ENCODE measurements at places on chromosomes 12 and 14.

DNA sequence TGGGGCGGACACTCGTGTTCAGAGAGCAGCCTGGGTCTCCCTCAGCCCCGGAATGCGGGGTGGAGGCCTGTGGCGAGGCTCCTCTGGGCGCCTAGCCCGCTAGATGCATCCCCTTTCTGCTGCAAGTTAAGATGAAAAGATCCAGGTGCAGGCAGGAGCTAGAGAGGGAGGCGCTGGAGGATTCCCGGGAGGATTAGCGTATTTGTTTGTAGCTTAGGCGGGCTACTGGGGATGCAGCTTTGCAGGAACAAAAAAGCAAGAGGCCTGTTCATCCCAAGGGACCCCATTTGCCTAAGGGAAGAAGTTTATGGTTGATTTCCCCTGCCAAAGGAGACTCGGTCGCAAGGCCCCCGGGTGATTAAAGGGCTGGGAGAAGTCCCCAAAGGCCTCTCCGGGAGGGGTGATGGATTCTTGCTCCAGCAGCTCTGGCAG, 824 bp downstream of the CCDC177 start:
- DNase-seq, result no peak

DNA sequence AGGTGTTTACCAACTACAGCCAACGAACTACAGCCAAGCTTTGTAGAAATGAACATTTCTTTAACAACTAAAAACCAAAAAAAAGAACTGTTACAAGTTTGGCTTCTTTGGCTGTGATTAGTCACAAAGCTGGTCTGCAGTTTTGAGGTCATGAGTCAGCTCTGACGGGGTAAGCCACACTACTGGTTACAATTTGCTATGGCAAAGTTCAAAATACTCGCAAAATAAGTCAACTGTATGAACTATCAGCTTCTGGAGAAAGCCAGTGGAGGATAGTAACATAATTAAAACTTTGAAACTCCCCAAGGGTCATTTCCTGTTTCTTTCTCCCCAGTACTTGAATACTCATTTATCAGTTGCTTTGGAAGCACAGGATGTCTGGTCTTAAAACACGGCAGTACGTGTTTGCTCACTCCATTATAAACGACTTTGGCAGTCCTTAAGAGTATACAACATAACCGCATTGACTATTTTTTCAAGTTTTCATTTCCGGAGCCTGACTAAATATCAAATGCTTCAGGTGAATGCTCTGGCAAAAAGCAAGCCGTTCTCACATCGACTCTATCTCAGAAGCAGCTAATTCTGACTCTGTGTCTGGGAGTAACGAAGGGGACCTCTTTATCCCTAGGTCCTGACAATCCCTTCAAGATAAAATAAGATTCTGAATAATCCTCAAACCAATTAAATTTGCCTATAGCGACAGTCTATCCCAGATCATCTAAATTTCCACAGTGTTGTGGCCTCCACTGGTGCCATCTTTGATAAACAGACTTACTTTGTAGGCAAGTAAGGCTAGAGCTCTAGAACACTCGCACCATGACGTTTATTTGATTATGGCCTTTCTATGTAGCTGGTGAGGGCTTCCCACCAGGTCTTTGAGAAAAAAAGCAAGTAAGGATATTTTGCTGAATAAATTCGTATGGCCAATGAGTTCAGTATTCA, 10.6 kb downstream of the PHLDA1 start:
- DNase-seq, result no peak

DNA sequence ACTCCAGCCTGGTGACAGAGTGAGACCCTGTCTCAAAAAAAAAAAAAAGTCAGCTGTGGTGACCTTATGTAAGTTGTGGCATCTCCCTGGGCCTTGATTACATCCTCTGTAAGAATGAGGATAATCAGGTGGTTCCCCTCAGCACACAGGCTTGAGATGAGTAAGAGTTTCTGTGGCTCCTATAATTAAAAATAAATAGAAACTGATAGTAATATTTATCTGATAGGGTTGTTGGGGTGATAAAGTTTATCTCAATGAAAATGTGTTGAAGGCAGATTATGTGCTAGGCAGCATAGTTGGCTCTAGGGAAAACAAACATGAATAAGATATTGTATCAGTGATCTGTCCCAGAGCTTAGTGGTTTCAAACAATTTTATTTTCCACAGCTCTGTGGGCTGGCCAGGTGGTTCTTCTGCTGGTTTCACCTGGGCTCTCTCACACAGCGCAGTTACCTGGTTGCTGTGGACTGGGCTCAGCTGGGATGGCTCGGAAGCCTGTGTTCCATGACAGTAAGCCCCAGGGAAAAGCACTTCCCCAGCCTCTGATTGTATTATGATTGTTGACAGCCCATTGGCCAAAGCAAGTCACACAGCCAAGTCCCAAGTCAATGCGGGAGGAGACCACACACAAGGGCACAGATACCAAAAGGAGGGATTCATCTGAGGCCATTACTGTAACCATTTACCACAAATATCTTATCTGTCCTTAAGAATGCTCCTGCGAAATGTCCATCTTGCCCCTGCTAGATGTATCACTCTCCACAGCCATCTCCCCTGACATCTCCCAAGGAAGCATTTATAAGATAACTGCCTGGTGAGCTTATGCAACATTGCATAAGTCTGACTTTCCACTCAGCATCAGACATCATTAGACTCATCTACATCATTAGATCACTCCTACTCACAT, 151.7 kb downstream of the NUAK1 start:
- DNase-seq, result no peak

DNA sequence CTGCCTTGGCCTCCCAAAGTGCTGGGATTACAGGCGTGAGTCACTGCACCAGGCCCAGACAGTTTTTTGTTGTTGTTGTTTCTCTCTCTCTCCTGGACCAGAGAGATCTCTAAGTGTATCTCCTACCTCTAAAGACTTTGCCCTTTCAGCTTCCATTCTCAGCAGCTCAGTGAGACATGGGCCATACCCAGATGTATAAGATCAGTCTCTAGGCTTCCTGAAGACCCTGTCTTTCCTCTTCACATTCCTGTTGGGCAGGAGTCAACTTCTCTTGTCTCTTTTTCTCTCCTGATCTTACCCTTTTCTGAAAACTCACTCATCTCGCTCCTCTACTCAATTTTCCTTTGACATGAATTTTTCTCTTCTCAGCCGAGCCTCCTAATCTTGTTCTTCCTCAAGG, 42.0 kb downstream of the KCNK13 start:
- DNase-seq, result no peak

DNA sequence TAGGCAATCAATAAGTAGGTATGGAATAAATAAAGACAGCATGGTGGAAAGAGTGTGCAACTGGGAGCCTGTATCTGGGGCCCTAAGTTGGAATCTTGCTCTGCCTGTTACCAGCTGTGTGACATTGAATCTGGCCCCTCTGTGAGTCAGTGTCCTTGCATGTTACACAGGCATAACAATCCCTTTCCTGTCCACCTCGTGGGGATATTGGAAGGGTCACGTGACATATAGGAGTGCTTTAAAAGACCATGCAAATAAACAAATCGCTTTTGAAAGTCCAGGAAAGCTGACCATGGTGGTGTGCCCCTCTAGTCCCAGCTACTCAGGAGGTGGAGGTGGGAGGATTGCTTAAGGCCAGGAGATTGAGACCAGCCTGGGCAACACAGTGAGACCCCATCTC, 51.1 kb upstream of the VRK1 start:
- no peak for DNase-seq

- DNase-seq, result no peak
These were observed 54.3 kb downstream of the PRMT8 start for GRCh38 chr12:3545121-3545796.

- DNase-seq, result peak; percentile 40
These were observed 4.5 kb downstream of the DAO start for GRCh38 chr12:108884116-108885012.

GRCh38 chr12:40031965-40032364, 73.9 kb downstream of the SLC2A13 start:
- DNase-seq, result no peak

DNA sequence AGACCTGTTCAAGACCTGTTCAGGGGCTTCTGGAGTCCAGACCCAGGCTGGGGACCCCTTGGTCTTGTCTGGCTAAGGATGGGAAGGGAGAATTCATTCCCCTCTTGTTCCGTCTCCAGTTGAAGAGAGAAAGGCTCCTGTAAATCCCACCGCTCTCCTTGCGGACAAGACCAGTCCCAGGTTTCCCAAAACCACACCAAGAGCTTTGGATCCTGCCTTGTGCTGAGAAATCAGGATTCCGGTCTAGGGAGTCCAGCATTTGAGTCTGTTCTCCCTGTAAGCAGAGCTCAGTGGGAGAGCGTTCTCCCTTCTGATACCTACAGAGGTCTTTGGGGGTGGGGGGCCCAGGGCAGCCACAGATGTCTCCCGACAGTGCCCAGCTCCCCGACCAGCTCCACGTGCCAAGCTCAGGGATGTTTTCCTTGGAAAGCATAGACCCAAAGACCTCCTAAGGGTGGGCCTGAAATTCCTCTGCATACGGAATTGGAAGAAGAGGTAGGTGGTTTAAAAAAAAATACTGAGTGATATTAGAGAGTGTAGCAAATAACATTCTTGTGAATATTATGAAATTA, 1.9 kb downstream of the HOXC13 start:
- no peak for DNase-seq

DNA sequence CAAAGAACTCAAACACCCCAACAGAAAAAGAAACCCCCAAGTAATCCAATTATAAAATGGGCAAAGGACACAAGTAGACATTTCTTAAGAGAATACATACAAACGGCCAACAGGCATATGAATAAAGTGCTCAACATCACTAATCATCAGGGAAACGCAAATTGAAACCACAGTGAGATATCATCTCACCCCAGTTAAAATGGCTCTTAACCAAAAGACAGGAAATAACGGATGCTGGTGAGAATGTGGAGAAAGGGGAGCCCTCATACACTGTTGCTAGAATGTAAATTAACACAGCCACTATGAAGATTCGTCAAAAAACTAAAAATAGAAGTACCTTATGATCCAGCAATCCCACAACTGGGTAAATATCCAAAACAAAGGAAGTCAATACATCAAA, 52.4 kb downstream of the CLMN start:
- no peak for DNase-seq

GRCh38 chr14:80445605-80446004, 234.3 kb upstream of the DIO2 start:
- DNase-seq, result no peak

- DNase-seq, result no peak
These were observed 24.3 kb downstream of the CFAP54 start for GRCh38 chr12:96513681-96514080.

GRCh38 chr14:90444077-90444696, 47.4 kb downstream of the CALM1 start:
- DNase-seq, result no peak

- DNase-seq, result no peak
These were observed 662 bp upstream of the BATF start for GRCh38 chr14:75521415-75522199.

DNA sequence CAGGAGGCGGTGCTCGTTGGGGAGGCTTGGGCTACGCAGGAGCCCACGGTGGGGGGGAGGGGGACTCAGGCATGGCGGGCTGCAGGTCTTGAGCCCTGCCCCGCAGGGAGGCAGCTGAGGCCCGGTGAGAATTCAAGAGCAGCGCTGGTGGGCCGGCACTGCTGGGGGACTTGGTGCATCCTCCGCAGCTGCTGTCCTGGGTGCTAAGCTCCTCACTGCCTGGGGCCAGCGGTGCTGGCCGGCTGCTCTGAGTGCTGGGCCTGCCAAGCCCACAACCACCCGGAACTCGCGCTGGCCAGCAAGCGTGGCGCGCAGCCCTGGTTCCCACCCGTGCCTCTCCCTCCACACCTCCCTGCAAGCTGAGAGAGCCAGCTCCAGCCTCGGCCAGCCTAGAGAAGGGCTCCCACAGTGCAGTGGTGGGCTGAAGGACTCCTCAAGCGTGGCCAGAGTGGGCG, 3.2 kb downstream of the METTL25 start:
- DNase-seq, result no peak

DNA sequence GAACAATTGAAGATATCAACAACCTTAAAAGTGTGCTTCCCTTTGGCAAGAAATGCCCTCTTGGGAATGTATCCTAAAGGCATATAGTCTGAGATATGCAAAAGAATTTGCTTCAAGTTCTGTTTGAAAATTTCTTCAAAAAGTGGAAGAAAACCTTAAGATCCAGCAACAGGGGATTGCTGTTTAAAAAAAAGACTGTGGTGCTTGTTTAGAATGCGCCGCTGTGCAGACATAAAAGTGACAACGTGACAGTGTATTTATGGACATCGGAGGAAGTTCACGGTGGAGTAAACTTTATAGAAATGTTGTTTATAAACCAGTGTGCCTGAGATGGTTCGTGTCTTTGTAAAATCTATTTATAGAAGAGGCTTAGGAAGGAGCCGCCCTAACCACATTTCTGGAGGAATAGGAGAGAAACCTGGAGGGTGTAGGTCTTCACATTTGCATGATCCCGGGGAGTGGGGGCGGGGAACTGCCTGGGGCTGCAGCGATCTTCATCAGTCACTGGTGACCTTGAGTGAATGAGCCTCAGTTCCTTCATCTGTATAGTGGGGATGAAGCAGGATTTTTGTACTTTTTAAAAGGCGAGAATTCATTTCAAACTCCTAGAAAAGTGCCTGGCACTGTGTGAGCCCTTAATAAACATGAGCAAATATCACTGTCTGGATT, 27.5 kb downstream of the ADGRD1 start:
- DNase-seq, result no peak

DNA sequence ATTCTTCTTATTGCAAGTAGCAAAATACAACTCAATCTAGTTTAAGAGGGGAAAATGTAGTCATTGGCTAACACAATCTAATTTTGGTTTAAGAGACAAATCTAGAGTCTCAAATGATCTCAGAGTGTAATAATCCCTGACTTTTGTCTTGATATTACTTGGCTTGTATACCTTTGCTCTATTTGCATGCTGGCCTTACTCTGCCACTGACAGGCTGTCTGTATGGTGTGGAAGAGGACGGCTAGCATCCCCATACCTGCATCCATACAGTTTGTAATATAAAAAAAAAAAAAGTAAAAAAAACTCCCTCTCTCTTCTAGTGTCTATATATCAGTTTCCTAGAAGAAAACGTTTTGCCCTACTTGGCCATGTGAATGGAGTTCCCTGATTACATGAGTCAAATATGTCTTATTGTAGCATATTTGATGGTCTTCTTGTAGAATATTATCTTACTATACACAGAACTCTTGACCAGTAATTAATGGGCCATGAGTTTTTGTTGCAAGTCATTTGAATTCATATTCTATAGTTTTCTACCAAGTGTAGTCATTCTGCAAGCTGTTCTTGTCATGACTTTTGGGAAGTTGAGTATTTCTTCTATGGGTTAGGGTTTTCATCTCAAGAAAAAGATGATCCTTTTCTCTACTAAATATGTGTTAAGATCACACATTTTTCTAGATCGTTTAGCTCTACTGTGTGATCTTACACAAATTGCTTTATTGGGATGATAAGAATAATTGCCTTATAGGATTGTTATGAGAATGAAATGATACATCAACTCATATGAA, 8.2 kb downstream of the HIF1A start:
- no peak for DNase-seq

- peak; percentile 35 for DNase-seq
These were observed 57.2 kb downstream of the RIC8B start for GRCh38 chr12:106831699-106832098.

GRCh38 chr14:61585598-61586543, 109.4 kb upstream of the HIF1A start:
- no peak for DNase-seq

DNA sequence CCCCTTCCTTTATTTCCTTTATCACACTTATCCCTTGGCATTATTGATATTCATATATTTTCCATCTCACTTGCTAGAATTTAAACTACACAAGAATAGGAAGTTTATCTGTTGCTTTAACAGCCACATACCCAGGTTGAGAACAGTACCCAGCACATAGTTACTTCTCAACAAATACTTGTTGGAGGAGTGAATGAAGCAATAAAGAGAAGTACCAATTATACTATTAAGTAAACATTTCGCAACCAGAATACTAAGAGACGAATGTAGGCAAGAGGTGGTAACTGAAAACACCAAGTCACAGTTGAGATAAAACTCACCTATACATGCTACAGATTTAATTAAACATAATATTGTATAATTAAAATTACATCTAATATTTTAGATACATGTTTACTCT, 110.9 kb downstream of the FSCB start:
- DNase-seq, result no peak

All from iPS DF 19.7 (cell line).